ENCODE measurements at places on chromosomes 6 and 20.

DNA sequence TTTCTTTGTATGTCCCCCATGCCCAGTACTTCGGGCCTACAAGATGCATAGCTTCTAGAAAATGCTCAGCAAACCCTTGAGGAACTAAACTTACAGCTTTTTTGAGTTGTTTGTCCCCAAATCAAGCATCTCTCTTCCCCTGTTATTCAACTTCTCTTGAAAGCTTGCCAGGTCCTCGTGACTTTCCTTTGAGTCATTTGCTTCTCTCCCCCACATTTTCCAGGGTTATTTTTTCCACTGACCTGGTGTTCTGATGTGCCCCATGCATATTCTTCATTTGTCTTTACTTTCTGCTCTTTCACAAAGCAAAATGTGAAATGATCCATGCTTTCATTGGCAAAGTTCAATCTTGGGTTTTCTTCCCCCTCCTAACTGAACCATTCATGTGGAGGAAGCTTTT is 204.8 kb downstream of the TFAP2A start:
- DNase-seq: no peak

DNA sequence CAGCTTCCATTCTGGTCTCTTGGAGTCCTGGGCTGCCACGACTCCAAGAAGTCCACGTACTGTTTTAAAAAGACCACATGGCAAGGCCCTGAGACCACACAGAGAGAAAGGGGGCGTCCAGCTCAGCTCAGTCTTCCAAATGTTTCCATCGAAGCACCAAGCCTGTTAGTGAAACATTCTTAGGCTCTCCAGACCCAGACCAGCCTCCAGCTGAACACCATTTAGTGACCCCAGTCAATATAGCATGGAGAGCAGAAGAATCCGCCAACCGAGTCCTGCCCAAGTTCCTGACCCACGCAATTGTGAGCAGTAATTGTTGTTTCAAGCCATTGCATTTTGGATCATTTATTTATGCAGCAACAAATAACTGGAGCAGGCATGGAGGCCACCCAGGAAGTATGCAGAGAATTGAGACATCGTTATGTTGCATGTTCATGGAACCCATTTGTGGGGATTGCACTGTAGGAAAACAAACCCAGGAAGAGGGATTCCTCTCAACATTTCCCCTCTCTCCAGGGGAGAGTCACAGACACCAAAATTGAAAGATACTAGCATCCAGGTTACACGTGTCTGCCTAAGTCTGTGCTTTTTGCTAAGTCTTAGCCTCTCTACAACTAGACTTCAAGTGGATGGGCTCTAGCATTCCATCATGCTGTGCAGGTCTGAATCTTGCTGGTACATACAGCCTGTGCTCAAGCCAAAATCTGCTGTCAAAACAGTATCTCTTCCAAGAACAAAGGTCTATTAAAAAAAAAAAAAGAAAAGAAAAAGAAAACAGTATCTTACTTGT is 42.7 kb downstream of the SNRNP48 start:
- DNase-seq: no peak

DNA sequence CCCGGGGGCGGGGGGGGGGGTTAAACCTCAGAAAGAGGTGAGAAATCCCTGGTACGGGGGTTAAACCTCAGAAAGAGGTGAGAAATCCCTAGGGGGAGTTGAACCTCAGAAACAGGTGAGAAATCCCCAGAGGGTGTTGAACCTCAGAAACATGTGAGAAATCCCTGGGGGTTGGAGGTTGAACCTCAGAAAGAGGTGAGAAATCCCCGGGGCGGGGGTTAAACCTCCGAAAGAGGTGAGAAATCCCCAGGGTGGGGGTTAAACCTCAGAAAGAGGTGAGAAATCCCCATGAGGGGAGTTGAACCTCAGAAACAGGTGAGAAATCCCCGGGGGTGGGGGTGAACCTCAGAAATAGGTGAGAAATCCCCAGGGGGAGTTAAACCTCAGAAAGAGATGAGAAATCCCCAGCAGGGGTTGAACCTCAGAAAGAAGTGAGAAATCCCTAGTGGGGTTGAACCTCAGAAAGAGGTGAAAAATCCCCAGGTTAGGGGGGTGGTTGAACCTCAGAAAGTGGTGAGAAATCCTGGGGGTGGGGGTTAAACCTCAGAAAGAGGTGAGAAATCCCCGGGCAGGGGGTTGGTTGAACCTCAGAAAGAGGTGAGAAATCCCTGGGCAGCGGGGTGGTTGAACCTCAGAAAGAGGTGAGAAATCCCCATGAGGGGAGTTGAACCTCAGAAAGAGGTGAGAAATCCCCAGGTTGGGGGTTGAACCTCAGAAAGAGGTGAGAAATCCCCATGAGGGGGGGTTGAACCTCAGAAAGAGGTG is 87.4 kb downstream of the PLG start:
- DNase-seq: peak; percentile 26

- no peak for DNase-seq
These were observed 255.9 kb upstream of the DEFB112 start for GRCh38 chr6:50305660-50306059.

DNA sequence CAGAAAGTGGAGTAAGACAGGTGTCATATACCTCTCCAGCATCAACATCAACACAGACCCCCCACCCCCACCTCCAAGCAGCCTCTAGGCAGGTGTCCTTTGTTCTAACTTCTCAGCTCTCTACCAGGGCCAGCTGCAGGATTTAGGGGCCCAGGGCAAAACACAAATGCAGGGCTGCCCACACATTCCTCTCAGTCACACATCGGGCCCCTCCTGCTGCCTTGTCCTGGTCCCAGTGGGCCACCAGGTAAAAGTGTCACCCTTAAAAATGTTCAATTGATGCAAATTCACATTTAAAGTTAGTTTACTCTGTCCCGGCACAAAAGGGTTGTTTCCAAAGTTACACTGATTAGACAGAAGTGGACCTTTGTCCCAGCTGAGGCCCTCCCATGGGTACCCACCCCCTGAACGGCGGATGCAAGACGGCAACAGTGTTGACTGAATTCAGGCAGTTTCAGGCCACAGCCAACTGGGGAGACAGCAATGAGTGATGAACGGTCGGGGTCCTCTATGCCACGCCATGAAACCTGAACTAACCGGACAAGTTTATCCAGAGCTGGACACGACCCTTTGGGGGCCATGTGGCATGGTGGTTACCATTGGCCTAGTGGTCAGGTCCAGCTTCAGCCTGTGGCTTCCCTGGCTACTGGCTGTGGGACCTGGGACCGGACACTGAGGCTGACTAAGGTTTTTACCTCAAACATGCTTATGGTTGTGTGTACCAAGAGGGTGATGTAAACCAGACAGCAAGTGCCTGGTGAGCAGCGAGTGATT is 52.2 kb upstream of the UNC93A start:
- no peak for DNase-seq

DNA sequence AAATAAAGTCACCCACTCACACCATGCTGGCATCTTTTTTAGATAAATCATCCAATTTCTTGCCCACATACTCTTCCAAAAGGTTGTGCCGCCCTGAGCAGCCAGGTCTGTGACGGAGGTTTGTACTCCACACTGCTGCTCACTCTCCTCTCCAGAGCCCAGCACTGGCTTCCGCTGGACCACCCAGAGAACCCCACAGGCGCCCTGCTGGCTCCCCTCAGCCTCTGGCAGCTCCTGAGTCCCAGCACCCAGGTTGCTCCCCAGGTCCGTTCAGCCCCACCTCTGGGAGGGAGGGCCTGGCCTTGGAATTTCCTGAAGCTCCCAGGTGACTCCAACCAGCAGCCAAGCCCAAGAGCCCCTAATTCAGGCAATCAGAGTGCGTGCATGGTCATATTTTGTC is 131.7 kb upstream of the CST7 start:
- DNase-seq: no peak

GRCh38 chr6:11246722-11247121 is 14.3 kb upstream of the NEDD9 start:
- DNase-seq: no peak

DNA sequence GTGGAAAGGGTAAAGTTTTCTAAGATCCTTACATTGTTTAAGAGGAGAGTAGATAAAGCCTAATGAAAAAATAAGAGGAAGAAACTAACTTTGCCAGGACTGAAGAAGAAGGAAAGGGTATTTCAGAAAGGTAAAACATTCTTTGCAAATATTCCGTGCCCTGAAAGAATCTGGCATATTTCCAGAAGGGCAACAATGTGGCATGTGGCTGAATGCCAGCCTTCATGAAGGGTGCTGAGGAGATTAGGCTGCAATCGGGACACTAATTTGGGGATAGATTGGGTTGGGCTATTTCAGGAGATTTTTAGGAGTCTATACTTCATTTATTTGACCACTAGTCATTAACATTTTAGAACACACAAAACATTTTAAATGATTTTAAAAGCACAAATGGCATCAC is 16.2 kb upstream of the UFL1 start:
- no peak for DNase-seq

DNA sequence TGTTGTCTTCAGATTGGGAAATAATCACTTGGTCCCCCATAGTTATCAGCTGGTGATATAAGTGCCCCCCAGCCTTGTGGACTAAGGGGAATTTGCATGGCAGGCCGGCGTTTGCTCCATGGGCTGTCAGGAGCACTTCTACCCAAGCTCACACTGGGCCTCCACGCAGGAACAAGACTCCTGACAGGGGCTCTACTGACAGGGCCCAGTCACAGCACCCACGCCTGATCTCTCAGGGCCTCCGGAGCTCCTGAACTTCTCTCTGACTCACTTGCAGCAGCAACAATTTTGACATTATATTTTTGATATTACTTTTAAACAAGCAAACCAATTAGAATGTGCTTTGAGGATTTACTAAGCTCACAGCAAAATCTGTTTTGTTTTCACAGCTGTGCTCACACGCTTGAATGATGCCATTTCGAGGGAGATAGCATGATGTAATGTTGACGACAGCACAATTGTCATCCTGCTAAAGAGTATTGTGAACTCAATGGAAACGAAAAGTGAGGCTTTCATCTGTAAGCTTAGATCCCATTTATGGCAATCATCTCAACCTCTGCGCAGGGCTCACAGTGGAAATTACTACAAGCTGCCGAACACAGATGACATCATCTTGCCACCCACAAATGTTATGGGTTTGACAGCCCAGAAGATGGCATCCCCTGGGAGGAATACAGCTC is 28.7 kb upstream of the TXNDC5 start:
- DNase-seq: no peak

- no peak for DNase-seq
These were observed 136.3 kb downstream of the PHACTR3 start for GRCh38 chr20:59740621-59741020.

DNA sequence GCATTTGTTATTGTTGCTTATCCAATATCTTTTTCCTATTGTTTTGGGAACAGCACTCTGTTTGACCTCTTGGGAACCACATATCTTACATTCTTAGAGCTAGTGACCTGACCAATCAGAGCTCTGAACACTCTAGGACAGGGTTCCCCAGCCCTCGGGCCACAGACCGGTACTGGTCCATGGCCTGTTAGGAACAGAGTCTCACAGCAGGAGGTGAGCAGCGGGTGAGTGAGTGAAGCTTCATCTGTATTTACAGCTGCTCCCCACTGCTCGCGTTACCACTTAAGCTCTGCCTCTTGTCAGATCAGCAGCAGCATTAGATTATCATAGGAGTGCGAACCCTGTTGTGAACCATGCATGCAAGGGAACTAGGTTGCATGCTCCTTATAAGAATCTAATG is 226.0 kb upstream of the TSHZ2 start:
- no peak for DNase-seq

- no peak for DNase-seq
These were observed 16.8 kb downstream of the L3MBTL3 start for GRCh38 chr6:130035211-130035610.

DNA sequence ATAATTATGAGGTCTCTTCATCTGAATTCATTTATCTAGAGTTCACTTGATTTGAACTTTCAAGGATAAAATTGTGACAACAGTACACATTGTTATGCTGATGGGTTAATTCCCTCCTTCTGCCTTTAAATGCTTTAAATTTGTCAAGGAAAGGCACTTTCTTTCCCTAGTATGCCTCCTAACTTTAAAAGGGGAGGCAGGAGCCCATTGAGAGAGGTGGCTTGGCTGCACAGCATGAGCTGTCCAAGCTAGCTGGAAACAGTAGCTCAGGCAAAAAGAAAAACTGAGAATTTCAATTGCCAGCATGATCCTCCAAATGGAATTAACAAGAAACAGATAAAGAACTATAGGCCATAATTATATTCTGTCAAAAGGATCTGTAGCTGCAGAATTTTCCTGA is 243.3 kb upstream of the GRIK2 start:
- no peak for DNase-seq

DNA sequence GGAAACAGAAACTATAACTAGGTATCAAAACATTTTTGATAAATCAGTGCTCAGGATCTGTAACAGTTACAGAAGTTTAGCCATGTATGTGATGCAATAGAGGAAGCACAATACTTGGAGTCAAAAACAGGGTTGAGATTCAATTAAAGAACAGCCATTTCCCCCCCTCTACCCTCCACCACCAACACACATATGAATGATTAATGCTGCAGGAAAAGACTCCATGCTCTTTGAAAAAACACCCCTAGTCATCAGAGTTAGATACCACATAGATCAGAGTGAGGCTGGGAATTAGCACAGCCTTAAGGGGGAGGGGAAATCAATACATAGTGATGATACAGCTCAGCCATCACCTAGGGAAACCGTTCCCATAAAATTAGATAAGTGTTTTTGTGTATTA is 108.9 kb upstream of the EMILIN3 start:
- no peak for DNase-seq

GRCh38 chr6:25930532-25931410 is at the start of gene SLC17A2:
TSS of gene SLC17A2 (minus strand) at chr6:25930691. CDS start at chr6:25925796, 4,895 bp downstream.
- DNase-seq: no peak

- DNase-seq: no peak
These were observed 6.4 kb downstream of the CCND3 start for GRCh38 chr6:41935193-41935574.

- no peak for DNase-seq
These were observed 733.3 kb downstream of the HACE1 start for GRCh38 chr6:104126315-104127005.

- DNase-seq: no peak
These were observed 222.4 kb upstream of the MYLIP start for GRCh38 chr6:15906420-15907016.

DNA sequence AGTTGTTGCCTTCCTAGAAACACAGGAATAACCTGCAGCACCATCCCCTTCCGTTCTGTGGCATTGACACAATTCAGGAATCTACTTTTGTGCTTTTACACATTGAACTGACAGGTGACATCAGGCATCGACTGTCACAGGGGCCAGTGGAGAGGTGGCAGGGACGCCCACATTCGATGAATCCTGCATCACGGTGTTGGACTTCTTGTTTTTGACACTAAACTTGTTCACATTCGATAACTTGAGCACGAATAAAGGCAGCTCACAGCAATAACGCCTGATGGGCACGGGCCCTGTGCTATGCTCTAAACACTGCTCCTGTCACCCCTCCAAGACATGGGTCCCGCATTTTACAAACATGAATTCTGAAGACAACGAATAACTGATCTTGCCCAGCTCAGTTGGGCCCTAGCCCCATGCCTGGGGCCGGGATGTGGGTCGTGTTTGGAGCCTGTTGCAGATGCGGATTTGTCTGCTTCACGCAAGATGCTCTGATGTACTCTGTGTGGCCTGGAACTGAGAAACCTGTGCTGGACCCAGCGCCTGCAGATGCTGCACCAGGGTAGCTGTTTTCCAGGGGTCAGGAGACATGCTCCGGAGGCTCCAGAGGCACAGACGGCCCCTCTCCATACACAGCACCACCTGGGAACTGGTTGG is 75.7 kb downstream of the TTLL2 start:
- no peak for DNase-seq
